Naive B cell (primary cell): ENCODE measurements at places on chromosomes 16 and 17.

- no peak for DNase-seq
These were observed 22.5 kb upstream of the CCDC182 start for GRCh38 chr17:57767561-57767960.

GRCh38 chr16:67184995-67185650 lies 1.4 kb upstream of the MATCAP1 start:
- peak; percentile 80 for DNase-seq

- no peak for DNase-seq
These were observed 35.9 kb upstream of the SMIM36 start for GRCh38 chr17:55546991-55547664.

DNA sequence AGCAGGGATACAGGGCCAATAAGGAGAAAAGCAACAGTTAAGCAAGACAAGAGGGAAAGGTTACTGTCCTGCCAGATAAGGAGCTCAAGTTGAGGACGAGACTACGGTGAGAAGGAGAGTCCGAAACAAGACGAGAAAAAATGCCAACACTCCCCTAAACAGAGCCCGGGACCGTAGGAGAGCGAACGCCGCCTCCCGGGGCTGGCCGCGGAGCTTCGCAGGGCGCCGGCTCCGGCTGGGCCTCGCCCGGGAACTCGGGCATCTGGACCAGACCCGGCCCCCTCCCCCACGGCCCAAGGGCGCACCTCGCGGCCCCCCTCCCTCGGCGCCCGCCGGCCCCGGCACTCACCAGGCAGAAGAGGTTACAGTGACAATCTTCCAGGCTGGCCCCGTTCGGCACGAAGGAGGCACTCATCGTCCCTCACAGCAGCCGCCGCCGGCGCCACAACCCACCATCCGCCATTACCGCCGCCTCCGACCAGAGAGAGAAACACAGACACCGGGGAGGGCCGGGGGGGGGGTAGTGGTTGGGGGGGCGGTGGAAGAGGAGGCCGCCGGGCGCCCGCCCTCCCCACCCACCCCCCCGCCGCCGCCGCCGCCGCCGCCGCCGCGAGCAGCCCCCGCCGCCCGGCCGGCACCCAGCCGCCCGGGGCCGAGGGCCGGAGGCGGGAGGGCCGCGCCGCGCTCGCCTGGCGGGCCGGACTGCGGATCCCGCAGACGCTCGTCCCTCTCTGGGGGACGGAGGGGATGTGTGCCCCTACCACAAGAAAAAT lies at the start of gene MED13:
Gene MED13, minus strand, starts transcription at position 488 of the 773 bp plus-strand sequence. Its CDS starts 73 bp downstream, at position 415.
- peak; percentile 56 for DNase-seq

GRCh38 chr17:22463110-22463850 lies 771.0 kb downstream of the KCNJ18 start:
- DNase-seq, result no peak

DNA sequence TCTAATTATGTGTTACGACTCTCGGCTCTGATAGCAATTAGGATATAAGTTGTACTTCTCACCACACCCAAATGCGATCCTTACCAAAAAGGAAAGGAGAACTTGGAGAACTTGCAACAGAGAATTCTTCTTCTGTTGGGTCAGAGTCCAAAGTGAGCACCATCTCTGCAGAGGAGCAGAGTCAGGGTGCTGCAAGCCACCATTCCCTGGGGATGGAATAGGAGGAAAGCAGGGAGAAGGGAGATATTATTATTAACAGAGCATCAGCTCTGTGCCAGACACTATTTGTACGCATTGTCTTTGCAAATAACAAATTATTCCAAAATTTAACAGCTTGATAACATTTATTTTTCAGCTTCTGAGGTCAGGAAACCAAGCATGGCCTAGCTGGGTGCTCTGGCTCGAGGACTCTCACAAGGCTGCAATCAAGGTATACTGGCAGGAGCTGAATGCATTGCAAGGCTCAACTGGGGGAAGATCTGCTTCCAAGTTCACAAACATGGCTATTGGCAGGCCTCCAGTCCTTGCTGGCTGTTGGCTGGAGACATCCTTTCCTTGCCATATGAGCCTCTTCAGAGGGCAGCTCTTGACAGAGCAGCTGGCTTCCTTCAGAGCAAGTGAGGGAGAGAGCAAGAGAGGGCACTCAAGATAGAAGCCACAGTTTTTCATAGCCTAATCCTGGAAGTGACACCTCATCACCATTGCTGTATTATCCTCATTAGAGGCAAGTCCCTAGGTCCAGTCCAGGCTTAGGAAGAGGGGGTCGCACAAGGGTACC lies 296.2 kb upstream of the CDH5 start:
- no peak for DNase-seq

GRCh38 chr16:46648656-46649055 lies 27.5 kb upstream of the SHCBP1 start:
- no peak for DNase-seq

- DNase-seq, result peak; percentile 17
These were observed 259.0 kb downstream of the XYLT1 start for GRCh38 chr16:17211797-17212196.

GRCh38 chr17:35543856-35544255 lies 6.4 kb upstream of the SLFN12L start:
- DNase-seq, result no peak

GRCh38 chr17:7931709-7932482 lies at the start of the genes CNTROB and TRAPPC1:
Gene CNTROB (plus strand): TSS chr17:7932206. CDS start chr17:7933080, 874 bp downstream.
Gene TRAPPC1 (minus strand): TSS chr17:7931946. CDS start chr17:7931829, 117 bp downstream.
- DNase-seq, result peak; percentile 100

- DNase-seq, result no peak
These were observed 21.8 kb downstream of the CEP131 start for GRCh38 chr17:81200695-81201580.
